ENCODE measurements at places on chromosomes 7 and 10.

DNA sequence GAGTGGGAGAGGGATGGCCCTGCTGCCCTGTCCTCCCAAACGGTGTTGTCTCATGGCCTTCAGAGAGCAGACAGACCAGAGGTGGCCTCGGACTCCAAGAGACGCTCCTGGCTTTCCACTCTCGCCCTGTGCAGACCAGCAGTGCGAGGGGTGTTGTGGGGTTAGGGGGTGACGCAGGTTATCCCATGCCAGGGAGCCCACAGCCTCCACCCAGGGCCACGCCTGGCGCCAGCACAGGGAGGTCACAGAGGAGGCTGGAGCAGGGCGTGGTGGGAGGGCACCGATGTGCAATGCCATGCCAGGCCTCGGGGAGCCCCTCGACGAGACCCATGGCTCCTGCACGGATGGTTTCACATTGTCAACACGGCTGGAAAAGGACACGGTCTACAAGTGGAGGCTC lies 52.1 kb downstream of the INPP5A start:
- H3K4me1 ChIP-seq, result no peaks in the 10 kb centered on the region
- no peak overlapping the region for H3K4me3 ChIP-seq
- H3K27ac ChIP-seq, result no peak overlapping the region

DNA sequence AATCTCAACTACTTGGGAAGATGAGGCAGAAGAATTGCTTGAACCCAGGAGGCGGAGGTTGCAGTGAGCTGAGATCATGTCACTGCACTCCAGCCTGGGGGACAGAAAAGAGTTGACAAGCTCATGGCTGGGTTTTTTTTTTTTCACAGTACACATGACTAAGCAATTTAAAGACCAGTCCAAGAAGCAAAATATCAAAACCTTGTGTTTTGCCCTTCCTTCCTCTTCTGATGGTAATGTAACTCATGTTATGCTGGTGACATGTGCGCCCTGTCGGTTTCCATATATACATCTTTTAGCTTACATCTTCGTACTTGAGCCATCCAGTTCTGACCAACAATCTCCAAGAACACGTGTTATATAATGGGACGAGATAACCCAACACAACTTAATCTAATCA lies 237.7 kb upstream of the PLXDC2 start:
- no peak overlapping the region for H3K27ac ChIP-seq
- no peak for DNase-seq
- H3K27me3 ChIP-seq, result no peaks in the 10 kb centered on the region
- no peaks in the 10 kb centered on the region for H3K4me1 ChIP-seq
- H3K36me3 ChIP-seq, result no peaks in the 10 kb centered on the region

GRCh38 chr10:18100669-18101068 lies 39.6 kb upstream of the CACNB2 start:
- no peak overlapping the region for H3K27ac ChIP-seq
- no peak overlapping the region for H3K4me3 ChIP-seq
- H3K27me3 ChIP-seq, result no peaks in the 10 kb centered on the region
- peaks cover 16% of the 10 kb centered on the region for H3K4me1 ChIP-seq
- DNase-seq, result no peak

- DNase-seq, result no peak
- H3K27ac ChIP-seq, result no peak overlapping the region
- H3K36me3 ChIP-seq, result no peaks in the 10 kb centered on the region
- no peaks in the 10 kb centered on the region for H3K27me3 ChIP-seq
Measured at GRCh38 chr10:70063418-70064098, 10.9 kb downstream of the MACROH2A2 start.

- no peak for DNase-seq
- no peak overlapping the region for H3K4me3 ChIP-seq
- no peak overlapping the region for H3K27ac ChIP-seq
- no peaks in the 10 kb centered on the region for H3K36me3 ChIP-seq
- H3K27me3 ChIP-seq, result no peaks in the 10 kb centered on the region
Measured at GRCh38 chr7:132407764-132408163, 168.5 kb downstream of the PLXNA4 start.

DNA sequence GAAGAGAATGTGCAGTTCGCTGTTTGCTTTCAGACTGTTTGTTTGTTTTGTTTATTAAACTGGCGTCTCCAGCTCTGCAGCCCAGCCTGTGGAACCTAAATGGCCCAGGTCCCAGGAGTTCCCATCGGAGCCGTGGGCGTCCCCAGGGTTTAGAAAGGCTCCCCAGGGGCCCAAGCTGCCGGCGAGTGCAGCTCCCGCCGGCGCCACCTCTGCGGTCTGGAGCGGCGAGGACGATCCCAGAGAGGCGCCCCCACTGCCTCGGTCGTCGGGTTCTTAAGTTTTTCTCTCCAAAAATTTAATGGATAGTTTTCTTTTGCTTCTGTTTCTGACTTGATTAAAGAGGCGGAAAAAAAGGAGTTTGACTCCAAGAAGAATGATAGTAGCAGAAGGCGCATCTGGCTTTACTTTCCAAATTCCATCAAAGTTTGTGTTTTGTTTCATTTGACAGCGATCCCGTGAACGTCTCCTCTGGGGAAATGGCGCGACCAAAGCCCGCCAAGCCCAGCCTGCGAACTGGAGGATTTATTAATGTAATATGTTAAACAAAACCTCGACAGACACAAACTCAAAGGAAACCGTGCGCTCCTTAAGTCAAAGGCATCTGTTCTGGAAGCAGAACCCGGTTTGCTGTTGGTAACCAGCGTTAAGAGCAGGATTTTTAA lies 718 bp upstream of the FZD1 start:
- no peaks in the 10 kb centered on the region for H3K36me3 ChIP-seq
- peak; percentile 62 for DNase-seq
- peaks cover 86% of the 10 kb centered on the region for H3K27me3 ChIP-seq
- H3K4me3 ChIP-seq, result peak overlapping the region; percentile 77
- peaks cover 34% of the 10 kb centered on the region for H3K4me1 ChIP-seq
- H3K27ac ChIP-seq, result no peak overlapping the region
